ENCODE measurements at places on chromosomes 6 and 20.

GRCh38 chr6:82607998-82608725, 244.5 kb downstream of the TPBG start:
- no peaks in the 10 kb centered on the region for H3K27me3 ChIP-seq
- no peaks in the 10 kb centered on the region for H3K36me3 ChIP-seq
- no peak overlapping the region for H3K27ac ChIP-seq
- no peak for DNase-seq
- H3K4me1 ChIP-seq: no peaks in the 10 kb centered on the region

DNA sequence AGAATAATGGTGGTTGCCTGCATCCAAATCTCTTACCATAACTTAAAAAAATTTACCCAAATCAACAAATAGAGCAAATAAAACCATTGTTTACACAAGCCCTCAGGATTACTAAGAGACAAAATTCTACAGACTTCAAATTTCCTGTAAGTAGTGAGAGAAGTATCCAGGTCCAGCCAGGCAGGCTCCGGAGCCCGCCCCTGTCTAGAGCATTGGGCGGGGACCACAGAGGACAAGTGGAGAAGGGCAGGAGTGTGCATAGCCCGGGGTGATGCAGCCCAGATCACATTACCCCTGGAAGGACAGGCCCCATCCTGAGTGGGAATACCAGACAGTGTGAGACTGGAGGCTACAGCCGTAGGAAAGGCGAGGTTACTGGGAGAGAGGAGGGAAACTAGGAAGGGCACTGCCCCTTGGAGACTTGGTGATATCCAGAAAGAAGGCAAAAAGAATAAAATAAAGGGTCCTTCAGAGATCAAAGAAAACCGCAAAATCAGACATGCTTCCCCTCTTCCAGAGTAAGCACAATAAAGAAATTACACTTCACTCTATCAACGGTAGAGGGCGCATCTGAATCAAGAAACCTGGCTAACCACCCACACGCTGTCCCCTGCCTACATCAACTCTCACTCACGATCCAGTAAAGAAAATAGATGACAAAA, 26.6 kb downstream of the RIN2 start:
- H3K36me3 ChIP-seq: no peaks in the 10 kb centered on the region
- H3K27ac ChIP-seq: no peak overlapping the region
- peaks cover 2% of the 10 kb centered on the region for H3K4me1 ChIP-seq
- no peak for DNase-seq
- no peak overlapping the region for H3K4me3 ChIP-seq

GRCh38 chr6:12296255-12296573, 6.1 kb downstream of the EDN1 start:
- no peak overlapping the region for H3K4me3 ChIP-seq
- peaks cover 2% of the 10 kb centered on the region for H3K4me1 ChIP-seq
- H3K27me3 ChIP-seq: peaks cover 30% of the 10 kb centered on the region
- DNase-seq: no peak
- H3K27ac ChIP-seq: no peak overlapping the region

DNA sequence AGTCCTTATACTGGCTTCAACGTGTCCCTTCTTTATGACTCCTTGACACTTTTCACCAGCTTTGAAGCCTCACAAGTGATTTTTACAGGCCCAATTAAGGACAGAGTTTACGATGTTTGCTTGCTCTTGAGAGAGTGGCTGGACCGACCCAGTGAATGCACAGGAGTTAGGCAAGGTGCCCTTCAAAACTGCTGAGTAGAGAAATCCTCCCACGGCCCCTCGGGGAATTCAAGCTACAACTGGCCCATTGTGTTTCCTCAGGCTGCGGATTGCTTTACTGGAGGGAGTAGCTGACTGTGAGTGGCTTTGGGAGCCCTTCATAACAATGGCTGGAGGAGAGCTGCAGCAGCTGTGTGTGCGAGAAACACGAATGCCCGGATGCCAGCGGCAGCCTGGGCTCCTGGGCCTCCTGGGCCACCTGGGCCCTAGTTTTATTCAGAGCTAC, 50.0 kb downstream of the SGK1 start:
- no peak overlapping the region for H3K4me3 ChIP-seq
- H3K27me3 ChIP-seq: no peaks in the 10 kb centered on the region
- no peaks in the 10 kb centered on the region for H3K36me3 ChIP-seq

GRCh38 chr6:96611342-96611991, 48.5 kb downstream of the FHL5 start:
- H3K4me1 ChIP-seq: no peaks in the 10 kb centered on the region
- H3K27me3 ChIP-seq: peaks cover 14% of the 10 kb centered on the region
- no peak overlapping the region for H3K27ac ChIP-seq
- H3K4me3 ChIP-seq: no peak overlapping the region
- H3K36me3 ChIP-seq: no peaks in the 10 kb centered on the region

- no peaks in the 10 kb centered on the region for H3K27me3 ChIP-seq
- peaks cover 68% of the 10 kb centered on the region for H3K4me1 ChIP-seq
- H3K36me3 ChIP-seq: peaks cover 2% of the 10 kb centered on the region
- H3K27ac ChIP-seq: no peak overlapping the region
- H3K4me3 ChIP-seq: no peak overlapping the region
Measured at GRCh38 chr6:108594640-108595039, 33.9 kb downstream of the FOXO3 start.

DNA sequence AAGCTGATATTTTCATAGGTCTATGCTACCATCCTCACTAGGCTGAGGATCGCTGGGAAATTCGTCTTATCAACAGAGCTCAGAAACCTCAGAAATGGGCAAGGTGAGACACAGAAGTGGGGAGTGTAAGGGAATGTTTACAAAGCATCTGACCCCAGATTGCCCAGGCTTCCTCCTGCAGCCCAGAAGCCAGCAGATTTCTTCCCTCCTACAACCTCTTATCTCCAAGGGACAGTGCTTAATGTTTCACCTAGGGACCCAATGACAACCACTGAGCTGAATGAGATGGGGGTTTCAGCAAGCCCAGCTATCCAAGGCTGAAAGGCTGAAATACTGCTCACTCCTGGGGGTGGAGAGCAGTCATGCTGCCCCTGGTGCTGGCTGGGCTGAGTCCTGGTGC, 52.4 kb upstream of the TBC1D7 start:
- H3K27ac ChIP-seq: no peak overlapping the region
- H3K4me1 ChIP-seq: peaks cover 32% of the 10 kb centered on the region
- H3K27me3 ChIP-seq: no peaks in the 10 kb centered on the region
- H3K4me3 ChIP-seq: no peak overlapping the region
- H3K36me3 ChIP-seq: peaks cover 5% of the 10 kb centered on the region
- no peak for DNase-seq

DNA sequence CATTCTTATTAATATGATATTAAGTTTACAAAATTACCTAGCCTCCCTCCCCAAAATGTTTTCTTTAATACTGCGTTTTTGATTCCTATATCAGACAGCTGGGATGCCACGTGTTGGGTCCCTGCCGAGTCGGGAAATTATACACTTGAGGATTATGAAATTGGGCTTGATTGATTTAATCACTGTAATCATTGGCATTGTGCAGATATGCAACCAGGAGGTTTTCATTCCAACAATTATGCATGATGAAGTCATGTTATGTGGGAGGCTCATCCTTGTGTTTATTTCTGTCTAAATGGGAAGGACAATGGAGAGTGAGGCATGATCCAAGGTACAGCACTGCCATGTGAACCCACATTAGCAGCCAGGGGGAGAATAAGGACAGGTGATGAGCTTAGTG, 30.6 kb upstream of the RIPOR2 start:
- H3K4me1 ChIP-seq: peaks cover 67% of the 10 kb centered on the region
- no peak overlapping the region for H3K4me3 ChIP-seq
- DNase-seq: no peak
- H3K27me3 ChIP-seq: no peaks in the 10 kb centered on the region
- H3K36me3 ChIP-seq: no peaks in the 10 kb centered on the region
- H3K27ac ChIP-seq: no peak overlapping the region

GRCh38 chr6:90412538-90413369, 116.1 kb upstream of the BACH2 start:
- DNase-seq: peak; percentile 45
- H3K36me3 ChIP-seq: no peaks in the 10 kb centered on the region
- H3K4me3 ChIP-seq: peak overlapping the region; percentile 28
- no peaks in the 10 kb centered on the region for H3K27me3 ChIP-seq
- peak overlapping the region; percentile 90 for H3K27ac ChIP-seq
- H3K4me1 ChIP-seq: peaks cover 72% of the 10 kb centered on the region

- DNase-seq: no peak
- H3K4me1 ChIP-seq: peaks cover 14% of the 10 kb centered on the region
- no peaks in the 10 kb centered on the region for H3K36me3 ChIP-seq
- H3K4me3 ChIP-seq: no peak overlapping the region
Measured at GRCh38 chr6:156639009-156639721, 138.0 kb upstream of the ARID1B start.

DNA sequence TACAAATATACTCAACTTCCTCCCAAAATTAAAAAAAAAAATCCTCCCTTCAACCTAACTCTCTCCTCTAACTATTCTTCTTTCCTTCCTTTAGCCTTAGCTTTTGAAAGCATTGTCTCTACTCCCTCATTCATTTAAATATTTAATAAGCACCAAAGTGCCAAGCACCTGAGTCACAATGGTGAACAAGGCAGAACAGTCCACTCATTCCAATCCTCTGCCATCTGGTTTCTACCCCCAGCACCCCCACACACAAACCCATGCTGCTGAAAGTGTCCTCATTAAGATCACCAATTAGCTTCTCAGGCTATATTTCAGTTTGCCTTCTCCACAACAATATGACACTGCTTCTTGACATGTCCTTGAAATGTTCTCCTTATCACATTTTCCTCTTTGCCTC, 76.3 kb downstream of the DTNBP1 start:
- DNase-seq: no peak
- peaks cover 25% of the 10 kb centered on the region for H3K4me1 ChIP-seq
- H3K36me3 ChIP-seq: peaks cover 3% of the 10 kb centered on the region
- no peaks in the 10 kb centered on the region for H3K27me3 ChIP-seq

GRCh38 chr6:162964488-162965140, 236.8 kb downstream of the PACRG start:
- H3K4me1 ChIP-seq: no peaks in the 10 kb centered on the region
- no peak overlapping the region for H3K4me3 ChIP-seq
- no peaks in the 10 kb centered on the region for H3K27me3 ChIP-seq
- H3K36me3 ChIP-seq: no peaks in the 10 kb centered on the region

DNA sequence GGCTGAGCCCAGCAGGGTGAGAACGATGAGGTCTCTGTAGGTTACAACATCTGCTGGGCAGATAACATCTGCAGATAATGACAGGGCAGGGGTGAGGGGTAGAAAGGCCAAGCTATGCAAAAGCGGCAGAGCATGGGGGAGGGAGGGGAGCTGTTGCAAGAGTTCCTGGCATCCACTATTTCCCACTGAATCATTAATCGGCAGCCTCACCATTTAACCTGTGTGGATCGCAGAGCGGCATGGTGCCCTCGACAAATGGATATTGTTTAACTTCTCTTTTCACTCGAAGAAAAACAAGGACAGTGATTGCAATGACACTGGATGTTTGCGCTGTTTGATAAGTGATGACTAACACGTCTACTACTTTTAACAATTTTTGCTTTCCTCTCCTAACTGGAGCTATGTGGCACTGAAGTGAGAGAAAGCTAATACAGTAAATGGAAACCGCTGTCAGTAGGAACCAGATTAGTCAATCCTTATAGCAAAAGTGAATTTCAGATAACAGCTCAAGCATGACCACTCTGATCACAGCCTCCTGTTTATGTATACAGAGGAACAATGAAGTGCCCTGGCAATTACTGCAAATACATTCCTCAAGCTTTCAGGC, 381.5 kb downstream of the TFAP2A start:
- no peaks in the 10 kb centered on the region for H3K4me1 ChIP-seq
- no peaks in the 10 kb centered on the region for H3K27me3 ChIP-seq

DNA sequence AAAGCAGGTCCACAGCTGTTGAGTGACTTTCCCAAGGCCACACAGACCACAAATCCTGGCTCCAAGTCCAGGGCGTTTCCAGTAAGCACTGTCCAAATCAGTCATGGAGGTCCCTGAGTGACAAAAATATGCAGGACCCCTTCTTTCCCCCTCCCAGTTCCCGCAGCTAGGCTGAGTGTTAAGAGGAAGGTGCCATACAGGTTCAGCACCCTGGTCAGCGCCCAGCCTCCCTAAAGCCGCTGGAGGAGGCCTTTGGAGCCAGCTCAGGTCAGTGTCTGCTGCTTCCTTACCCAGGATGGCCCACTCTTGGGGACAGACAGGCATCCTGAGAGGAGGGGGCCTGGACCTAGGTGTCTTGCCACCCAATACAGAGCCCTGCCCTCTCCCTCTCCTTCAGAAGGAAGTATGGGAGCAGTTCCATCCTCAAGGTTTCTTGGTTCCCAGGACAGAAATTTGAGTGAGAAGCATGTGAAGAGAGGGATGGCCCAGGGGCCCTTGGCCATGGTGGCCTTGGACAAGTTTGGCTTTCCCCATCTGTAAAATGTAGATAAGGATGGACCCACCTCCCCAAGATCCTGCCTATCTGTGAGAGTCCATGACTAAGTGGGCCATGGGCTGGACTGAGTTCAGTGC, 13.2 kb downstream of the TMEM74B start:
- DNase-seq: no peak
- no peak overlapping the region for H3K4me3 ChIP-seq
- H3K27ac ChIP-seq: no peak overlapping the region
- no peaks in the 10 kb centered on the region for H3K27me3 ChIP-seq

DNA sequence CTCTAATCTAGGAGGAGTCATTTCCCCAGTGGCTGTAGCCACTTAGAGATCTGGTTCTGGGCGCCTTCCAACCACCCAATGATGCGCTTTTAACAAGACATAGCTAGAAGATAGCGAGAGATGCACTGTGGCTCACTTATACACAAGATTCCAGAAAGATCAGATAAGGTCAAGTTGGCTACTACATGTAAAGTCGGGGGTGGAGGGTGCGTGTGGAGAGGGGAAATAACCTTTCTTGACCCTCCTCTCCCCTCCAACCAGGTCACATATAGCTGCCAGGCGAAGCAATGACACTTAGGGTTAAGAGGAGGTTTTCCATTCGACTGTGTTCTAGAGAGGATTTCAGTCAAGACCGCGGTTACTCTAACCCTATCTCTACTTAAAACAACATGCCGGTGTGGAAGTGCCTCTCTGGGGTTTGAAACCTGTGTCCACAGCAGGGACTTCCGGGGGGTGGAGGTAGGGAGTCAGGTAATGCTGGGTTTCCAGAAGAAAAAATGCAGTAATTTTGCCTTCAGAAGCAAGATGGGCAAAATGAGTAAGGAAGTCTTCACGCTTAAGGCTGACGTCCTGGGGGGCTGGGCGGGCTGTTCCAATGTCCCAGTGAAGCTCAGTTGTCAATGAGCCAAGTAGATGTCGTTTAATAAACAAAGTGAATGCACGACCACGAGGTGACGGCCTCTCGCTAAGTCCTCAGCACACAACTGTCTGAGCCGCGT, 1.8 kb upstream of the SIM1 start:
- no peak for DNase-seq
- no peak overlapping the region for H3K27ac ChIP-seq
- peaks cover 94% of the 10 kb centered on the region for H3K27me3 ChIP-seq

GRCh38 chr20:12970372-12970821, 38.4 kb upstream of the SPTLC3 start:
- no peak overlapping the region for H3K27ac ChIP-seq
- H3K36me3 ChIP-seq: no peaks in the 10 kb centered on the region
- DNase-seq: no peak

Data from activated T-cell treated with anti-CD3 and anti-CD28 coated beads, Interleukin-2, amount 50 U/mL, for 24 hours (primary cell).